Posterior cingulate gyrus (tissue), 11 donors: ENCODE measurements at places on chromosomes 2 and 18.

GRCh38 chr2:63587814-63588384 lies 378 bp downstream of the WDPCP start:
- DNase-seq = no peak

GRCh38 chr2:94622113-94622618 lies 249.1 kb upstream of the TEKT4 start:
- DNase-seq = no peak

GRCh38 chr2:55093381-55093780 lies 43.1 kb upstream of the RTN4 start:
- no peak for DNase-seq

DNA sequence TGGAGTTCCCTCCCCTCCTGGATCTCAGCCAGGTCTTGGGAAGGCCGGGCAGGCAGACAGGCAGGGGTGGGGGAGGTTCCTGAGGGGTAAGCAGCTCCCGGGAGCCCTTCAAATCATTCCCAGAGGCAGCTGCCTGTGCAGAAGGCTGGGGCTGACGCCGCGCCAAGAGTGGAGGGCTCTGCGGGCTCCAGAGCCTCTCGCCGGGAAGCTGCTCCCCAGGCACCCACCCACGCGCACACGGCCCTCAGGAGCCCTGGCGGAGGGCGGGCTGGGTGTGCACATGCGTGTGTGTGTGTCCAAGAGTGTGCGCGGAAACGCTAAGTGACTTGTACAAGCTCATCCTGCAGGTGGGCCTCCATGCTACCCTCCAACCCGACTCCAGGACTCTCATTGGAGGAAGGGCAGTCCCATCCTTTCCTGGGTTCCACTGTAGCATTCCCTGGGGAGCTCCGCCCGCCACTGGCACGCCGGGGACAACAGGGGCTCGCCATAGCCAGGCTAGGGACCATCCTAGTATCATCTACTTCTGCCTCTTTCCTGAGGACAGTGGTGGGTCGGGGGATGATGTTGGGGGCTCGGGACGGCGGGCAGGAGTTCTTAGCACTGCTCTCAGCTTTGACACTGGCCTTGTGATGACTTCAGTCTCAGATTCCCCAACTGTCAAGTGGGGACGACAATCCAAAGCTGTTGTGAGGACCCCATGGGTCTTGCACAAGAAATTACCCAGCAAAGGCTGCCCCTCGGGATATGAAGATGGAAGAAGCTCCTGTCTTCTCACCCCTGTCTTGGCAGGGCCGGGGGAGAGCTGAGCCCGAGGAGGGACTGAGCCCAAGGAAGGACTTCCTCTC lies 50.3 kb downstream of the INHBB start:
- DNase-seq = no peak

- DNase-seq = no peak
These were observed 113.0 kb downstream of the ATP9B start for GRCh38 chr18:79182047-79182713.

GRCh38 chr2:223923976-223924375 lies 21.2 kb downstream of the WDFY1 start:
- no peak for DNase-seq

- DNase-seq = no peak
These were observed 33.8 kb downstream of the ZNF519 start for GRCh38 chr18:14098428-14098827.

- DNase-seq = no peak
These were observed 64.5 kb downstream of the TACR1 start for GRCh38 chr2:75134860-75135259.

- DNase-seq = no peak
These were observed 149.3 kb downstream of the VWC2L start for GRCh38 chr2:214560176-214560575.

DNA sequence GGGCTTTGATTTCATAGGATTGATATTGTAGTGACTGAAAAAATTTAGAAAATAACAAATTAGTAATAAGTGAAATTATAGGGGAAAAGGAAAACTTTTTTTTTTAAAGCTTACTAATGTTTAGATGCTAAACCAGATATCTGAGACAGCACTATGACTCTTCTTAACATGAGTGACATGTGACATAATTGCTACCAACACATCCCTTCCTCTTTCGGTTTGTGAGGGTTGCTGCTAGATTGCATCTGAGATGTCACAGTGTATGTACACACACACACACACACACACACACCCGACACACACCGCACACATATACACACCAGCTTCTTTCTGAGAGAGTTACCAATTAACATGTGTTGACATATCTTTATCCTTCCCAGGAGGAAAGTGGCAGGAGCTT lies 18.0 kb downstream of the RAPGEF4 start:
- DNase-seq = no peak

- no peak for DNase-seq
These were observed 62.0 kb downstream of the TGIF1 start for GRCh38 chr18:3511980-3512379.

DNA sequence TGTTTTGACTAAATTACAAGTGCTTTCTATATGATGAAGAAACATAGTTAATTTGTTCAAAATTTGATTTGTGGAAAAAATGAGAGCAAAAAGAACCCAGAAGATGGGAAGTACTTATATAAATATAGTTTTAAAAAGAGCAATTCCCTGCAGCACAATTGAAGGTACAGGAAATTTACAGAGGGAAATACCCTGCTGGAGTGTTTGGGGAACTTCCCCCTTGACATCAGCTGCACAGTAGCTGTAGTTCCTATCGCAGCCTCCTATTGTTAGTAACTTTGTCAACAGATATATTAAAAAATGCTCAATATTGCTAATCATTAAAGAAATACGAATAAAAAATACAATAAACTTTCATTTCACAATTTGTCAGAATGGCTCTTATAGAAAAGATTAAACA lies 1118.8 kb upstream of the ZEB2 start:
- DNase-seq = no peak
